ENCODE measurements at places on chromosomes 6 and 20. TPM values are rescaled to one million over a fixed set of nuclear protein-coding genes. Genes with fewer than 3 reads are reported as not detected.

Gene C20orf141
- not detected for total RNA-seq

DNA sequence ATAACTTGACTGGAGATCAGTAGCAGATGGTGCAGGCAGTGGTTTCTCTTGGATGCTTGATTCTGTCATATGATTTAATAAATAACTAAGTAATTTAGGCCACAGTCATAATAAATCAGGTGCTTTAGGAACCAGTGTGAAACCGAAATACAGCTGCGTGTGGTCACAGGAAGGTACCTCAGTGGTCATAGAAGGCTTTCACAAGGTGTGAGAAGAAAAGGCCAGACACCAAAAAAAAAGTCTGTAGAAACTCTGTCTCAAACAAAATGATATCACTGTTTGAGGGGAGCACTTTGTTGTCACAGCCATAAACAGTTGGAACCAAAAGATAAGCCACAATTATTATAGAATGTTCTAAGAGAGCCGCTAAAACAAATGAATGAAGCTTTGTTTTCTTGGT, 56.5 kb downstream of the ARMC2 start:
- no peaks in the 10 kb centered on the region for H3K27me3 ChIP-seq
- DNase-seq = no peak
- H3K4me1 ChIP-seq = peaks cover 19% of the 10 kb centered on the region
- no peaks in the 10 kb centered on the region for H3K36me3 ChIP-seq

DNA sequence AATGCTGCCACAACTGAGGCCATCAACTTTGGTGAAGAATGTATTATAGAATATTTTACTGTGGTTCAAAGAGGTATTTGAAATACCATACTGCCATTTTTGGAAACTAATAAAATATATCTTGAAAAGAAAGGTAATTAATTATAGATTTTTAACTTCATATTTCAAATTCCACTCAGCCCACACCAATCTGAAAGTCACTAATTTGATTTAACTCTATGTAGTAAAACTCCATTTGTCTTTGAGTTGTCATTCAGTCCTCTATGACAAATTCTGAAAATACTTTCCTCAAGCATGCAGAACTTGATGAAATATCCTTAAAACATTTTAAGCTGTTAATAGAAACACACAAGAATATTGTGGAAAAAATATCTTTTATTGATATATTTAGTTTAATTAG, 1196.7 kb upstream of the CITED2 start:
- no peak for DNase-seq
- H3K4me3 ChIP-seq = no peak overlapping the region
- H3K27me3 ChIP-seq = no peaks in the 10 kb centered on the region
- no peak overlapping the region for H3K27ac ChIP-seq

DNA sequence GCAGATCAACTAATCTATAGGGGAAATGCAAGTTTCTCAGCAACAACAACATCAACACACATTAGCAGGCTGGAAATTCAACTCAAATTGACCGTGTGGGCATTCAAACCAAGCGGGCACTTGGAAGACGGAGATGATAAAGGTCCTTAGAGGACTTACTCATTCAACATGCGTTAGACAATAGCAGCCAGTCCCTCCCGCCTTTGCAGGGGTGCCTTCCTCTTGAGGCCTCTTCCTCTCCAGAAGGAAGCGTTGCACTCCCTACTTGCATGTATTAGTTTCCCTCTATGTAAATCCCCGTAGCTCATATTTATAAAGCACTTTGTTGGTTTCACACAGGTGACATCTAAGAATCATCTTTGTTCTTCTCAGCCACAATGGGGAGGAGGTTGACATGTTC, 300.8 kb upstream of the STXBP5 start:
- H3K4me3 ChIP-seq = no peak overlapping the region
- no peak overlapping the region for H3K27ac ChIP-seq
- no peaks in the 10 kb centered on the region for H3K36me3 ChIP-seq
- H3K4me1 ChIP-seq = peaks cover 16% of the 10 kb centered on the region

DNA sequence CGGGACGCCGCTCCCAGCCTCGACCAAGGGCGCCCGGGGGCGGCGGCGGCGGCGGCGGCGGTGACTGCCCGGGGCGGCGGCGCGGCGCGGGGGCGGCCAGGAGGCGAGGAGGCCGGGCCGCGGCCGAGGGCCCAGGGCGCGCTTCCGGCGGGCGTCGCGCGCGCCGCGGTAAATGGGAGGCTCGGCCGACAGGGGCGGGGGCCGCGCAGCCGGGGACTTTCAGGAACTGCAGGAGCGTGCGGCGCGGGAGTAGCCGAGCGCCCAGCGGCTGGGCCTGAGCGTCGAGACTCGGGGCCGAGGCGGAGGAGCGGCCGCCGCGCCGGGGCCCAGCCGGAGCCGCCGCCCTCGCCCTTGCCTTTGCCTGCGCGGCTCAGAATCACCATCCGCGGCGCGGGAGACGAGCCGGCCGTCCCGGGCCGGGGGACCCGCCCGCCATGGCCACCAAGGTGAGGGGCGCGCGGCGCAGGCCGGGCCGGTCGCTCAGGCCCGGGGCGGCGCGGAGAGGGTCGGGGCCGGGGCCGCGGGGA, at the start of gene SNX9:
SNX9 (plus strand) TSS at position 246 of the 527 bp plus-strand sequence; CDS start at position 435, 189 bp downstream.
- peak within 1 kb of the TSS; percentile 90 for H3K4me3 ChIP-seq
- H3K27ac ChIP-seq = peak within 1 kb of the TSS; percentile 79
- H3K4me1 ChIP-seq = no peaks in the 10 kb centered on the region
- no peaks in the 10 kb centered on the region for H3K27me3 ChIP-seq
